ENCODE measurements at places on chromosomes 6 and 20. TPM values are rescaled to one million over a fixed set of nuclear protein-coding genes. Genes with fewer than 3 reads are reported as not detected.

DNA sequence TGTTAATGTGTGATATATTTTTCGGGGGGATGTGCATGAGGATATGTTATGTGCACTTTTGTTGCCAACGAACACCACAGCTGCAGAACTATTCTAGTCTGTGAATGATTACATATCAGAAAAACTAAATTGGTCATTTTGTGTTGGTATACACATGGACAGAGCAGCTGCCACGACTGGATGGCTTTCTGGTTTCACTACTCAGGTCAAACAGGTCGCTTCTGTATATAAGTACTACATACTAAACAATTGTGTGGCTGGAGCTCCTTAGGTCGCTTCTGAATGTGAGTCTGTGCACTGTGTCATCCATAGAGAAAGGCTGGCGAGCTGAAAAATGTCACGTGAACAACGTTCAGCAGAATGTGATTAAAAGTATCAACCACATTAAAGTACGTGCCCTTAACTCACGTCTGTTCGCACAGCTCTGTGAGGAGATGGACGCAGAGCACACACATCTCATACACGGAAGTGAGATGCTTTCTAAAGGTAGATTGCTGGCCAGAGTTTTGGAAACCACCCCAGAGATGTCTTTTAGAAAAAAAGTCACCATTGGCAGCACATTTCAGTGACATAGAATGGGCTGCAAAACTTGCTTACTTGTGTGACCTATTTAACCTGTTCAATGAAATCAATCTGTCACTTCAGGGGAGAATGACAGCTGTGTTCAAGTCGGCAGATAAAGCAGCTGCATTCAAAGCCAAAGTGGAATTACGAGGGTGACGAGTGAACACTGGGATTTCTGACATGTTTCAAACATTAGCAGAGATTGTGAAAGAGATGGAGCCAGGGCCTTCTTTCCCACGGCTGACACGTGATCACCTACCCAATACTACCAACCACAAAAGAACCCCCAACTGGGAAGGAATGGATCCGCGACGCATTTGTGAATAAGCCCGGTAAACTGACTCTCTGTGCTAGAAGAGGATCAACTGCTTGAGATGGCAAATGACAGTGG is 176.6 kb downstream of the PDE10A start:
- no peak for DNase-seq

GRCh38 chr6:8108031-8108660 is 5.8 kb upstream of the EEF1E1 start:
- no peak for DNase-seq

GRCh38 chr6:37934276-37934675 is 114.7 kb downstream of the ZFAND3 start:
- no peak for DNase-seq

Gene KHDRBS2
- not detected for total RNA-seq

Gene WFDC12
- not detected for total RNA-seq
